ENCODE measurements at places on chromosomes 7 and 10.

DNA sequence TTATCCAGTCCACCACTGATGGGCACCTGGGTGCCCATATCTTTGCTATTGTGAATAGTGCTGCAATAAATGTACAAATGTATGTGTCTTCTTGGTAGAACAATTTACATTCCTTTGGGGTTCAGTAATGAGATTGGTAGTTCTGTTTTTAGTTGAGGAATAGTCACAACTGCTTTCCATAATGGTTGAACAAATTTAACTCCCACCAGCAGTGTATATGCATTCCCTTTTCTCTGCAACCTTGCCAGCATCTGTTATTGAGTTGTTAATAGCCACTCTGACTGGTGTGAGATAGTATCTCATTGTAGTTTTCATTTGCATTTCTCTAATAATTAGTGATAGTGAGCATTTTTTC, 27.8 kb downstream of the COA1 start:
- no peak for DNase-seq

- no peak for DNase-seq
Measured at GRCh38 chr10:60604342-60604741, 173.9 kb upstream of the CDK1 start.

DNA sequence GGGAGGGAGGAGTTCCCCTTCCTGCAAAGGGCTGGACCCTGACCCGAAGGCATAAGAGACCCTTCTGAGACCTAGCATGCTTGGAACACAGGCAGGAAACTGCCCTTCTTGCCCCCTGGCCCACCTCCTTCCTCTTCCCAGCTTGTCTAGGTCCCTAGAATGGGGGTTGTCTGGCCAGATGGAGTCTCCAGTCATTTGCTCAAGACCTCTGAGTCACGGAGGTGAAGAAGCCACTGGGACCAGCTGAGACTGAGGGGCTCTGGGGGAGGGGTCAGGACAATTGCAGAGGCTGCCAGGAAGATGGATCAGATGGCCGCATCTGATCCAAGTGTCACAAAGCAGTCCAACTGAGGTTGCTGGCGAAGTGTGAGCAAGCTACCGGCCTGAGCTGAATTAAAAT, 46.2 kb downstream of the COL13A1 start:
- DNase-seq, result no peak

DNA sequence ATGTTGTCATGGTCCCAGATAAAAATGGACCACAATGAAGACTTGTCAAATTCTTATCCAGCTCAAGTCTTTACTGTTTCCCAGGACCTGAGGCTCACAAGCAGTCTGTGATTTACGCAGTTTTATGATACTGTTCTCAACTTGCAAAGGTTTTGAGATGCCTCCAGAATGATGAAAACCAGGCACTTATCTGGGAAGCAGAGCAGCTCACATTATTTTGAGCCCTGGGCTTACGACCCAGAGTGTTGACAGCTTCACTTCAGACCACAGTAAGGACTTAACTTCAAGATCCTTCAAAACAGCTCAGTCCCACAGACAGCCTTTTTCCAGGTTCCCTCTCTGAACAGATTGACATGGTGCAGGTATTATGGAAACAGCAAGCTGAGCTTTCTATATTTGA, 236.1 kb downstream of the RNLS start:
- no peak for DNase-seq

DNA sequence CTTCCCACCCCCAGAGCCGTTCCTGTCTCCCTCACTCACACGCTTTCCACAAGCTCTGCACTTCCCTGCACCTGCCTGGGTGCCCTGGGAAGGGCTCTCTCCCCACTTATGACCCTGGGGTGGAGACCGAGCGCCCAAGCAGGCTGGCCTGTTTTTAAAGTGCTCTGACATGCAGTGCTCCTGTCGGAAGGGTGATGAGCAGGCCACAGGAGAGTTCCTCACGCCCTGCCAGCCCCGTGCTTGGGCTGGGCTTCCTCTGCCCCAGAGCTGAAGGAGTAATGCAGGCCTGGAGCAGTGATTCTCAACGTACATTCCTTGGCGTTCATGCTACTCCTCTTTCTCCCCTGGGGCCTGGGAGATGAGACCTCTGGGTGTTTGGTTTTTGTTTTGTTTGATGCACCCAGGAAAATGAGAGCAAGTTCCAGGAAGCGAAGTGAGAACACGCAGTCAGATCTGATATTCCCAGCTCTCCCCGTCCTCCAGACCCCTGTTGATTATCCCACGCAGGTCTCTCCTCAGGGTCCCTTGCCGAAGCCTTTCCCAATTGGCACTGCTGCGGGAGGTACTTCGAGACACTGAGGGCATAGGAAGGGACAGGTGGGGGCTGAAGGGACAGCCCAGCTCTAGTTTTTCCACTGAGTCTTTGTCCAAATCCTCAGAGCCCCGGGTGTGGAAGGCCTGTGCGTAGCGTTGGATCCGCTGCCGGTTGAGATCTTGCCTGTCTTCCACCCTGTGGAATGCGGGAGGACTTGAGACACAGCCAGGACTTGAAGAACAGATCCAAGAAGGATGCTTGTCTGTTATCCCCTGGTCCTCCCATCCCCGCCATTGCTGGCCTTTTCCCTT, 14.1 kb downstream of the TRPV6 start:
- DNase-seq, result no peak

DNA sequence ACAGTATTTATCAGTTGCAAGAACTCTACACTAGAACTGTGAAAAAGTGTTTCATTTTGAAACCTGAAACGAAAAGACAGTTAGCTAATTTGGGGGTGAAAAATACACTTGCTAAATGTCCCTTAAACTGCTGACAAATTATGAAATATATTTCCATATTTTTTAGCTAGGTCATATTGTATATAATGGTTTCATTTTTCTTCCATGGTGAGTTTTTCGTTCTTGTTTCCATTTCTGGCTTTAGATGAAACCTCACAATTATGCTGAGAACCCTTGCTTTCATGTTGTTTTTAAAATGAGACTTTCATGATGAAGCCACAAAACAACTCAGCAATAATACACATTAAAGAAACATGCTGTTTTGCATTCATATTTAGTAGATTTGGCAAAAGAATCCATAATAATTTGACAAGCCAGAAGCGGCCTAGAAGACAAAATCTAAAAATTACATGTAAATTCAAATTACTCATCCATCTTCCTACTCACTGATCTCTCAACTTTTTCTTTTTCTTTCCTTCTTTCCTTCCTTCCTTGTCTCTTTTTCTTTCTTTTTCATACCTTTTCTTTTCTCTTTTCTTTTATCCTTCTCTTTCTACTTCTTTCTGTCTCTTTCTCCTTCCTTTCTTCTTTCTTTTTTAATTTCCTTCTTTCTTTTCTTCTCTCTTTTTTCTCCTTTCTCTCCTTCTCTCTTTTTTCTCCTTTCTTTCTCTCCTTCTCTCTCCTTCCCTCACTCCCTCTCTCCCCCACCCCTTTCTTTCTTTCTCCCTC, 46.5 kb upstream of the ITGB8 start:
- DNase-seq, result no peak

Measured in activated CD4-positive, alpha-beta T cell treated with anti-CD3 and anti-CD28 coated beads for 4 hours (primary cell).